ENCODE measurements at places on chromosomes 12 and 14.

DNA sequence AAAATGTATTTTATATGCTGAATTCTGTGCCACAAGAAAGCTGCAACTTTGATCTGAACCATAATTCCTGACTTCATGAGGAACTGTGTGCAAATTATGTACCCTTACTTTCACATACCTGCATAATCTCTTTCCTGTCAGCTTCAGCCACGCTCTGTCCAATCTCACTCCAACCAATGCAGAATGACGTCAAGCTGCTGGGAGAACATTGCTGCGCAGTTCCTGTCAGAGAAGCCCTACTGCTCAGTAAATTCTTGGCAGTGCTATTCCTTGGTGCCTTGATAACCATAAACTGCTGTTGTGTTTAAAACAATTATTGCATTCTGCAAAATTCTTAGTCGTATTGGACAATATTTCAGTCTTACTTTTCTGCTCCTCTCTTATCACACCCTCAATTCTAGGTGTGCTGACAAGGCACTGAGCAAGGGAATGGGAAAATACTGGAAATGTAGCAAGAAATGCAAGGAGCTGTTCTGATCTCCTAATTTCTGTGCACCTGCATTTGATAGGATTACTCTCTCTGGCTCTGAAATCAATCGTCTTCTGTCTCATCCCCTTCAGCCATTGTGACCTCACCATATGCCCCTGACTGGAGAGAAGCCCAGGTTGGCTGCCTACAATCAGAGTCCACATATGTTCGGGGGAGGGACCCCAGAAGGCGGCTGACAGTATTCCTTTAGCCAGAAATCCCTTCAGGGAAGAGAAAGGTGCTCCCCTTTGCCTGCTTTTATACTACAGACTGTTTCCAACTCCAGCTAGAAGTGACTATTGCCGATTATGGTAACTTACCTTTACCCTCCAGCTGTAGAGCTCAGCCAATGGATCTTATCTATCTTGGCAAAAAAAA lies 274.9 kb upstream of the NOVA1 start:
- H3K4me1 ChIP-seq = no peaks in the 10 kb centered on the region
- no peak for DNase-seq
- no peaks in the 10 kb centered on the region for H3K36me3 ChIP-seq
- no peak overlapping the region for H3K4me3 ChIP-seq

DNA sequence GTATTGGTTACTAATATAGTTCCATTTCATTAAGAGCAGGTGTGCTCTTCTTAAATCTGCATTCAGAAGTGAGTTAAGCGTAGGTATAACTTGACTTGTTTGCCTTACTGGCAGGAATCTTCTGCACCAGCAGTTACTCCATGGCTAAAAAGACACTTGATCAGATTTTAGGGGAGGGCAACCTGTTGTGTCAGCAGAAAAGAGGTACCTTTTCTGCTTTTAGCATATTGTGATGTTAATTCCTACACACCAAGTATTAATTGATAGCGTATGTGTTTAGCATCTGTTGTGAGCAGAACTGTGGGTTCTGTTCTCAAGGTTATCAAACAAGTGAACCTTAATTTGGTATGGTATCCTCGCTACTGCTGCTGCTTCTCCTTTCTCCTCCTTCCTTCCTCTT lies 38.3 kb downstream of the TTLL5 start:
- no peak overlapping the region for H3K27ac ChIP-seq
- no peak for DNase-seq
- H3K36me3 ChIP-seq = peaks cover 37% of the 10 kb centered on the region
- H3K4me3 ChIP-seq = no peak overlapping the region

GRCh38 chr12:75981247-75982168 lies 50.1 kb downstream of the PHLDA1 start:
- peak overlapping the region; percentile 54 for H3K27ac ChIP-seq
- no peak overlapping the region for H3K4me3 ChIP-seq
- no peak for DNase-seq
- peaks cover 86% of the 10 kb centered on the region for H3K4me1 ChIP-seq
- H3K36me3 ChIP-seq = peaks cover 2% of the 10 kb centered on the region

DNA sequence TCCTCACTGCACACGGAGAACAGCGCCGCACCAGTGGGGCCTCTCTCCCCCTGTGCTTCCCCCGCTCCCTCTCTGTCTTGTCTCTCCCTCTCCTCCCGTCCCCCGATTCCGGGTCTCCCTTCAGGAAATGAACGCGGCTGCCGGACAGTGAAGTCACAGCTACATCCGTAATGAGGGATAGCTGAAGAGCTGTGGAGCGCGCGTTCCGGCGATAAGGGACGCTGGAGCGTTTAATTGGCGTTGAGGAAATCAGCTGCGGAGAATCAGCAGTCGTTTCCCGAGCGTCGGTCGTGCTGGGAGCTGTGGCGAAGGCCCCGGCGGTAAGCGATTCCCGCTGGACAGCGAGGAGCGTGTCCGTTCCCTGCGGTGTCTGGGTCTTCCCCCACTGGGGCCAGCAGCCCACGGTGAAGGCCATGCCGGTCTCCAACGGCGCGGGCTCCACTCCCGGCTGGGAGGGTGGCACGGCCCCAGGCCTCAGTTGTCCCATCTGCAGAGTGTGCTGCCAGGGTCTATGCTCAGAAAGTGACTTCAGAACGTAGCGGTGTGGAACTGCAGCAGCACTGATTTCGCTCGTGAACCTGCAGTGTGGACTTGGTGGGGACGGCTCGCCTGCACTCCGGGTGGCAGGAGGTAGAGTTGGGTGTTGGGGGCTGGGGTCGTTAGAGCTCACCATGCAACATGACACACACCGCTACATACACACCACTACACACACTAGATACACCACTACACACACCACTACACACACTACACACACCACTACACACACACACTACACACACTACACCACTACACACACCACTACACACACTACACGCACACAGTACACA lies 10.9 kb downstream of the NOC4L start:
- no peak overlapping the region for H3K4me3 ChIP-seq
- H3K27me3 ChIP-seq = no peaks in the 10 kb centered on the region
- H3K27ac ChIP-seq = no peak overlapping the region

All from activated CD8-positive, alpha-beta T cell treated with anti-CD3 and anti-CD28 coated beads for 36 hours (primary cell).